ENCODE measurements at places on chromosomes 12 and 14.

DNA sequence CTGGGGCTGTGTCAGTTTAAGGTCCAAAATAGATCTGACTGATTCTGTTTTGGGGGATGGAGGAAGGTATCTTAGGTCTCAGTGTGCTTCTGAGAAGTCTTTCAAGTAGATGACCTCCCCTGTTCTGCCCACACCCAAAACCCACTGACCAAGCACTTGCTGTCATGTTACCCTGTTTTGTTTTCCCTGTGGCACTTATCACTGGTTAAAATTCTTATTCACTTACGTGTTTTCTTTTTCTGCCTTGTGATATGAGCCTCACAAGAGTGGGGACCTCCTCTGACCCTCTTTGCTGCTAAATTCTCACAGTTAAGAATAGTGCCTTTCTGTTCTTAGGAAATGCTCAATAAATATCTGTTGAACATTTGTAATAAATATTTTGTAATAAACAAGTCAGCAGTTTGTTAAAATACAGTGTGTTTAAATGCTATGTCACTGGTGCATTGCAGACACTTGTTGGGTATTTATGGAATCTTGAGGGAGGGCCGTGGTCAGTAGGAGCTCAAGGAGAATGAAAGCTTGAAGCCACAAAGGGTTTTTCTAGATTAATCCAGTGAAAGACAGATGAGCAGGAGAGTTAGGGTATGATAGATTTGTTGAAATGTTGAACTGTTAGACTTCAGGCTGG, 20.9 kb downstream of the PLEKHA5 start:
- DNase-seq = no peak

DNA sequence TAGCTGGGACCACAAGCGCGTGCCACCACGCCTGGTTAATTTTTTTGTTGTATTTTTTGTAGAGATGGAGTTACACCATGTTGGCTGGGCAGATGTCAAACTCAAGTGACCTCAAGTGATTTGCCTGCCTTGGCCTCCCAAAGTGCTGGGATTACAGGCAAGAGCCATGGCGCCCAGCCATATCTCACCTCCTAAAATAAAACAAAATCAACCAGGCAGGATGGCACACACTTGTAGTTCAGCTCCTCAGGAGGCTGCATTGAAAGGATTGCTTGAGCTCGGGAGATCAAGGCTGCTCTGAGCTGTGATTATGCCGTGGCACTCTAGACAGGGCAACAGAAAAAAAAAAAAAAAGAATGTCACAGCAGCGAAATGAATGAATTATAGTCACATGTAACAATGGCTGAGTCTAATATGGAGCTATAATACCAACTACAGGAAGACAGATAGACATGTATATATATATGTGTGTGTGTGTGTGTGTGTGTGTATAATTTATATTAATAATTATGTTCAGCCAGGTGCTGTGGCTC, 19.3 kb upstream of the TMEM120B start:
- DNase-seq = no peak

- DNase-seq = no peak
Observed at GRCh38 chr14:64089920-64090319, 204.3 kb downstream of the ESR2 start.

DNA sequence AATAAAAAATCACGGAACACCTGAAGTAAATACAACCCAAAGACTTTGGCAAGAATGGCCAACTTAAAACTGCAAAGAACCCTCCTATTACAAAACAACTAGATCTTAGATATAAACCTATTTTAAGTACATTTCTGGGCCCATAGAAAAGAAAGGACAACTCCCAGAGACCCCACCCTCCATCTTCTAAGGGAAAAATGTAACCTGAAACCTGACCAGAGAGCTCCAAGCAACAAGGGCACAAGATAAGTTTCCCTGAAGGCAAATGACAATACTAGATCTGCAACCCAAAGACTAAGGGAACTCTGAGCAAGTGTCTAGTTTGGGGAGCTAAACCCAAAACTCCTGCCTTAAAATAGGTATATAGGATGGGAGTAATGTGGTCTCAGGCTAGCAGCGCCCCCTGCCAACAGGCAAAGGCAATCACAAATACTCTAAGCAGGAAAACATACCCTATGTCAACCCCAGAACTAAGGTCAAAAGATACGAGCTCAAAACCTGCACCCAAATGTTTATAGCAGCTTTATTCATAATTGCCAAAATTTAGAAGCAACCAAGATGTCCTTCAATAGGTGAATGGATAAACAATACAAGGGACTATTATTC, 218.9 kb downstream of the ITPR2 start:
- DNase-seq = no peak

DNA sequence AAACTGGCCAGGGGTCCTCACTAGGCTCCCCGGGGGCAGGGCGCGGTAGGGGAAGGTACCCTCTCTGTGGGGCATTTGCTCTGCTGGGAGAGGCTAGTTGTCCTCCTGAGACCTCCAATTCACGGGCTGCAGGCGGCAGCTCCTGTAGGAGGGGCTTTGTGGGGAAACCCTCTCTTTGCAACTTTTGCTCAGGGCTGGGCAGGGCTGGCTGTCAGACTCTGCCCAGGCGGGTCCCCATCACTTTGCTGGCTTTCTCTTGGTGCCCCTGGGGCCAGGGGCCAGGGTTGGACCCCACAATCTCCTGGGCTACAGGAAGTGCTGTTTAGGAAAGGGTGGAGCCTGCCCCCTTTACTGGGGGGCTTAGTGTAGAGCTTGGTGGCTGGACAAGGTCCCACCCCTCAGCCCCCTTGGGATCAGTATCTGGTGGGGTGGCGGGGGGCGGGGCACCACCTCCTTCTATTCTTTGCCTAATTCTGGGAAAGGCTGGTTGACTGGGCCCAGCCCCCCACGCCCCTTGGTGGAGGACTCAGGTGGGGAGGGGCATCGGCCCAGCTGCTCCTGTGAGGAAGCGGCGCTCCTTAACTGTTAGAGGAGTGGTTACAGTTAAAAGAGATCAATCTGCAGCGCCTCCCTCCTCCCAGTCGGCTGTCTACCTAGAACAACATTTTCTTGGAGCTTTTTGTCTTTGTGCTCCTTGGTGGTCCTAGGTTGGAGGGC, 918.7 kb downstream of the AACS start:
- DNase-seq = no peak

GRCh38 chr14:105053996-105054395, 11.2 kb downstream of the GPR132 start:
- no peak for DNase-seq

DNA sequence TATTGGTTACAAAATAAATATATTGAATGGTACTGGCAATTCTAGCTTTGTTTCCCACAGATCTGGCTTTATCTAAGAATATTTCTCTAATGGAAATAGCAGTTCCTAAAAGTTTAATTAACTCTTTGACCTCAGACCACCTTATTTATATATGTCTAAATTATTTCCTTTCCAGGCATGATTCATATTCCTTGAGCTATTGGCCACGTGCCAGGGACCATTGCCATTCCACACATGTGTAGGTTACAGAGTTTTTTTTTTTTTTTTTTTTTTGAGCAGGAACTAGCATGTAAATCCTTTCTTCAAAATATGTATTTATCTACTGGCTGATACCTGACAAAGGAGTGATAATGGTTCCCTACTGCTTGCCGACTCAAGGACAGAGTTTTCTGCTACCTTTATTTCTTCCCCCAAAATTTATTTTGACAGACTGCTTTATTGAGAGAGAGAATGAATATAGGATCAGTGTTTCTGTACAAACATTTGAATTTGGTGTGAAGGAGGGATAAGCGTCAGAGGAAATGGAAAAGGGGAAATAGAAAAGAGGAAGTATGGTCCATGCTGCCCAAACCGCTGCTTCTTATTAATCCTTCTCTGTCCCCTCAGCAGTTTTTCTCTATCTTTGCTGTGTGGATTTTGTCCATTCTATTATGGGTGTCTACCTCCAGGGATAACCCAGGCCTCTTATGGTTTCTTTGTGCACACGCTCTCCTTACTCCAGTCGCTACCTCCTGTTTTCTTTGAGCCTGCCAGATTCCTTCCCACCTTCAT, 36.4 kb downstream of the PDE3A start:
- no peak for DNase-seq
